ENCODE measurements at places on chromosomes 16 and 17.

- no peak for DNase-seq
Observed at GRCh38 chr16:71966932-71967331, 33.3 kb downstream of the PKD1L3 start.

DNA sequence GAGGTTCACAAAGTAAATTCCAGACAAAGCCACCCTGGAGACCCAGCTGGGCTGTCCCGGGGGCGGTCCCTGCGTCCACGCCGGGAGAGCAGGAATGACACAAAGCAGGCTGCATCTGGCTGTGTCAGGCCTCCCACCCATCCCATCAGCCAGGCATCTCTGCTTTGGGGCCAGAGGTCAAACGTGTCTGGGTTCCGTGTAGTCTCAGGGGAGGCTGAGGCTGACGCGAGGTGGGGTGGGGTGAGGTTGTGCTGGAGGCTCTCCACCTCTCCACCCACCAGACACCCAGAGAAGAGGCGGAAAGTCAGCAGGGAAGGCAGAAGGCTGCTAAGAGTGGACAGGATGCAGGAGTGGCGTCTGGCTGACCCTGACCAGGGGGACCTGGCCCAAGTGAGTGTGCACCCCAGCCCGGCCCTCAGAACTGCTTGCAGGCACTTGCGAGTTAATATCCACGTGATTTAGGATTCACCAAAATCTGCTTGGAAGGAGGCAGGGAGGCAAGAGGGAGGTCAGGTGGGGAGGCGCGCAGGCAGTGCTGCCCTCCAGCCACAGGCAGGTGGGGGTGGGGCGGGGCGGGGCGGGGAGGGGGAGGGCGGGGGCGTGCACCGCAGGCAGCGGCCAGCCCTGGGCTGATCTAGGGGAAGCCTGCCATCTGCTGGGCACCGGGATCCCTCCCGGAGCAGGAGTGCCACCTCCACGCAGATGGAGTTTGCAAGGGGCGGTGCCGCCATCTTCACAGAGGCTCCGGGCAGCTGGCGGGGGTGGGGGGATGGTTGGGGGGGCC lies 44.3 kb downstream of the TBC1D16 start:
- no peak for DNase-seq

GRCh38 chr17:82782657-82783207 lies 30.9 kb downstream of the TBCD start:
- no peak for DNase-seq

DNA sequence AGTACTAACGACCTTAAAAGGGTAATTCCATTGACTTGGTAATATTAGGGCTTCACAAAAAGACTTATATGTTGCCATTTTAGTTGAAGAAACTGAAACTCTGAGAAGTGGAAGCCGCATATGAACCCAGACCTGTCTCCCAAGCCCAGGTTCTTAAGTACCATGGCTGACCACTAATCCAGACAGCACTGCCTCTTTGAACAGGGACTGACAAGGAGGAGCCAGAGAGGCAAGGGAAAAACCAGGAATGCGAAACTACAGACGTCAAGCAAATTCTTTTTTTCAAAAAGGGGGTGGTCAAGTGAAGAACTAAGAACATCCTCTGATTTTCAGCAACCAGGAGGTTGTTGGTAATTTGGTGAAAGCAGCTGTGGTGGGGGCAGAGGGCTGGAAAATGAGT lies 15.2 kb downstream of the CYB5D1 start:
- no peak for DNase-seq

- no peak for DNase-seq
Observed at GRCh38 chr17:21388066-21388465, 11.9 kb downstream of the KCNJ12 start.

DNA sequence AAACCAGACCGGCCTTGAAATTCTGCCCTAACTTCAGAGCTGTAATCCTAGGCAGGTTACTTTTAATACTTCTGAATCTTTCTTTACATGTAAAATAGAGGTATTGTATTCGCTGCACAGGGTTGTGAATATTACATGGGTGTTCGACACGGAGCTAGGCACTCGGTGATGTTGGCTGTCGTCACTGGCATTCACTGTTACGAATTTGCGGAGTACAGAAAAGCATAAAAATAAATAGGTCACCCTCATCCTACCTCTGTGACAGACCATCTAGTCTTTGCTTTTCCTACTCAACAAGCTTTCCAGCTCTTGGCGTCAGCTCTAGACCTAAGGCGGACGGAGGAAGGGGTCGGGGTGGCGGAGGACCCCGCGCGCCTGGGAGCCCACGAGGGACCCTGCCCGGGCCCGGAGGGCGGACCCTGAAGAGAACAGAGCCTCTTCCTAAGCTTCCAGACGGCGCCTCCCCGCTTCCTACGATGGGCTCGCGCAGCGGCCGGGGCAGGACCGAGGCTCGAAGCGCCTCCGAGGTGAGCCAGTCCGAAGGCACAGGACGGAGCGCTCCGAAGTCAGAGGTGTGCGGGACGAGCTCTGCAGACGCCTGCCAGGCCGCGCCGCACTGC lies 879 bp upstream of the SPG7 start:
- DNase-seq = no peak

GRCh38 chr16:84226026-84226425 lies 13.8 kb downstream of the KCNG4 start:
- DNase-seq = no peak

DNA sequence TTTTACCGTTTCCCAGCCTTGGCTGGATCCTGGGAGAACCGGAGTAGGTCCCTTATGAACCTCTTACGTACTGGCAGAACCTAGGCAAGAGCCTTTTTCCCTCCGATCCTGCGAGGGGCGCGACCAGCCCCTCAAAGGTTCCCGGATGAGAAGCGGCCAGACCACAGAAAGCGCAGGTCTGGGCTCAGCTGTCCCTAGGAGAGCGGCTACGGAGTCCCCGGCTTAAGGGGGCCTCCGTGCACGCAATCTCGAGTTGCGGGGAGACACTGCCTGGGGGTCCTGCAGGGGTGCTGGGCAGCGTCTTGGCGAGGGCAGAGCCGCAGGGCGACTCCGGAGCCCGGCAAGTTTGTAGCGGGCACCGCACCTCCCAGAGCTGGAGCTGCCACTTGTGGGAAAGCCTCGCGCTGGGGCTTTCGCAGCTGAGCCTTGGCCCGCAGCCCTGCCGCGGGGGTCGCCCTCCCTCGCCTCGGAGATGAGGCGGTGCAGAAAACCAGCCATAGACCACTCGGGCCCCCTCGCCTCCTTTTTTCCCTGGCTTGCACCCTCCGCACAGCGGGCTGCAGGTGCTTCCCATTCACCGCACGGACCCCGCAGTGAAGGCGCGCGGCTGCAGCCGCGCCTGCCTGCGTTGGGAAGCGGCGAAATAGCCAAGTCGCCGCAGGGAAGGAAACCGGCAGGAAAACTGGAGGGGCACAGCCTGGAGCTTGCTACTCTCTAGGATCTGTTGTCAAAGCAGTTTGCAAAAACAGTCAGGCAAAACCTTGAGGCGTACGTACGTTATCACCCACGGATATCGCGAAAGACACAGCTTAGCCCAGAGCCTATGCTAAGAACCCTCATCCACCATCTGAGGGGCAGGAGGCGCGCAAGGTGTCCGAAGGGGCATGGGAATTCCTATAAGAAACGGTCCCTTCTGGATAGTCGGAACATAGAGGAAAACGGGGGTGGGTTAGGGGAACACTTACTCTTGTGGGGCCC lies 834 bp downstream of the CDH8 start:
- DNase-seq = no peak

GRCh38 chr17:4949321-4950074 lies 1.2 kb upstream of the PFN1 start:
- no peak for DNase-seq

- DNase-seq = no peak
Observed at GRCh38 chr16:20866801-20867200, 33.4 kb downstream of the DCUN1D3 start.

DNA sequence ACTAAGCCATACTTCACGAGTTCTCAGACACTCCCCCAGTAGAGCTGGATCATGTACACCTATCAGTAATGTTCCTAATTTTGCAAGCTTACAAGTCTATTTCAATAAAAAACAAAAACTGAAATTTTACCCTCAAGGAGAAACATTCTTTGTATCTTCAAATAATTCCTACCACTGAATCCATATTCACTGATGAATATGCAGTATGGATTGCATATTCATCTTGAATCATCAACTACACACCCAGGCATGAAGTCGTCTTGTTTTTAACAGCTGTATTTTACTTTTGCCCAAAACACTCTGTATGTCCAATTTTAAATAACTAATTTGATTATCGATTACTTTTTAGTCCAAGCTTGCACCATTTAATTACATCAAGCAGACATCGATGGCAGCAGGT lies 31.8 kb downstream of the ZDHHC7 start:
- DNase-seq = no peak

GRCh38 chr16:68105611-68106010 lies 20.4 kb downstream of the NFATC3 start:
- DNase-seq = no peak

GRCh38 chr17:72128039-72128438 lies 7.2 kb downstream of the SOX9 start:
- DNase-seq = no peak

- DNase-seq = no peak
Observed at GRCh38 chr16:85607796-85608514, 5.2 kb upstream of the GSE1 start.

DNA sequence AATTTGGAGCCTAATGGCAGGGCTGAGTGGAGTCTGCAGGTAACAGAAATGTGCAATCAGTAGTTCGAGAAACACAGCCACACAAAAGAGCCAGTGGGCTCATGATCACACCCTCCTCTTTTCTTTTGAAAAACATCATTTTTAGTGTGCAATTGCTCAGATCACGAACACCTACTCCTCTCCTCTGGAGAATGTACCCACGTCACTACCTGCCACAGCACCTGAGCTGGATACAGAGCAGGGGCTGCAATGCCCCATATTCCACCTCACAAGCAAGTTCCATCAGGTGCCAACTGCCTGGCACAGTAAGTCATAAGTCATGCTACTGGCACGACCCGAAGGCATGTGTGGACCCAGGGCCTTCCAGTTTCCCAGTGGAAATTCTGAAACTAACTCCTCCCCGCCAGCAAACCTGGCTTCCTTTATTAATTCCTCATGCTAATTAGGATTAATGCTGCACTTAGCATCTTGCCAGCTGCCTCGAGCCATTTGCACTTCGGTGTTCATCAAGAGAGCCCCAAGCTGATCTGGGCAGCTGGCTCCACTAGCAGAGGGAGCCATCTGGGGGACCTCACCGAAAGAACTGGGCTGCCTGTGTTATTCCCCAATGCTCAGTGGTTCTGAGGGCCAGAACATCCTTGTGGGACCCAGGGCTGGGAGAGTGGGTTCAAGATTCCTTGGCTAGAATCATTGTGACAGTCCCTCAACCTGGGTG lies 2.4 kb downstream of the CACNG4 start:
- no peak for DNase-seq

DNA sequence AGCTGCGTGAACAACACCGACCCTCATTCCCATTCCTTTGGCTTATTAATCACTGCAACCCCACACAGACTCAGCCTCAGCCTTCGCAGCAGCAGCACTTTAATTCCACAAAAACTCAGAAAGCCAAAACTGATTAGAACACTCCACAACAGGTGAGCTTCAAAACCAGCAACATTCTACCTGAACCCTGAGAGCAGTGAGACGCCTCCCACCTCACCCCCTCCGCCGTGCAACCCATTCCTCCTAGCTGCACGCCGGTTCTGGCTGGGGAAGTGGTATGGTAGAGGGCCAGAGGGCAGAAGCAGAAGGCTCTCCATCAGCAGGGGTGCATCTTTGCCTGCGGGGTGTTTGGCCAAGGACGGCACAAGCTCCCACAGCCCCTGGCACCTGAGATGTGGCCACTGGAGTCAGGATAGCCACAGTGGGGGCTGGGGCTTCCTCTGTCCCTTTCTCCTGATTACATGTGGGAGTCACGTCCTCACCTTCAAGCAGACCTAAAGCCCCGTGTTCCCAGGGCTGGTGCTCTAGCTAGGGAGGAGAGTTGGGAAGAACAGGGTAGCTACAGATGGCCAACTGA lies 1.6 kb downstream of the BORCS6 start:
- no peak for DNase-seq

DNA sequence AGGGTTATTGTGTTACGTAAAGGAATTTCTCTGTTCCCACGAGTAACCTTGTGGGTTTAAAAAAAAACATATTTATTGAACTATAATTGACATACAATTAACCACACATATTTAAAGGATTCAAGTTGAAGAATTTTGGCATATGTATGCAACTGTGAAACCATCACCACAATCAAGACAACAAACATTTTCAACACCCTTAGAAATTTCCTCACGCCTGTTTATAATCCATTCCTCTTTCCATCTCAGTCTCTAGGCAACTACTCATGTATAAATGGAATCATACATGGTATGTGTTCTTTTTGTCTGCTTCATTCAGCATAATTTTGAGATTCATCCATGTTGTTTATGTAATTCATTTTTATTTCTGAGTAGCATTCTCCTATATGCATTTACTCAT lies 104.0 kb downstream of the MRTFB start:
- DNase-seq = no peak

- DNase-seq = no peak
Observed at GRCh38 chr16:70652322-70652721, 6.0 kb downstream of the IL34 start.

DNA sequence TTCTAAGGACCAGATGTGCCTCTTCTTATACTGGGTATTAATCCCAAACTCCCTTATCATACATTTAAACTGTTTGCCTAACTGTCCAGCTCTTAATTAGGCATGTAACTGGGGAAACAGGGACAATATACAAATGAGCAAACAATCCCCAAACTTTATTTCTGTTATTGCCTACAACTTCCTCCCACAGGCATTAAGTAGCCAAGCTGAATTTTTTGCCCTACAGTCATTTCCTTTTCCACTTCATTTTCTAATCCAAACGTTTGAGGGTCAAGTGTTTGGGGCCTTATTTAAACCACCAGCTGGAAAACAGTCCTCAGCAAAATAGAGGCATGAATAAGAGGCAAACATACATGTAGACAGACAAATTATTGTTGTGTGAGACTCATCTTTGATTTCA lies 77.4 kb upstream of the CCL2 start:
- no peak for DNase-seq

DNA sequence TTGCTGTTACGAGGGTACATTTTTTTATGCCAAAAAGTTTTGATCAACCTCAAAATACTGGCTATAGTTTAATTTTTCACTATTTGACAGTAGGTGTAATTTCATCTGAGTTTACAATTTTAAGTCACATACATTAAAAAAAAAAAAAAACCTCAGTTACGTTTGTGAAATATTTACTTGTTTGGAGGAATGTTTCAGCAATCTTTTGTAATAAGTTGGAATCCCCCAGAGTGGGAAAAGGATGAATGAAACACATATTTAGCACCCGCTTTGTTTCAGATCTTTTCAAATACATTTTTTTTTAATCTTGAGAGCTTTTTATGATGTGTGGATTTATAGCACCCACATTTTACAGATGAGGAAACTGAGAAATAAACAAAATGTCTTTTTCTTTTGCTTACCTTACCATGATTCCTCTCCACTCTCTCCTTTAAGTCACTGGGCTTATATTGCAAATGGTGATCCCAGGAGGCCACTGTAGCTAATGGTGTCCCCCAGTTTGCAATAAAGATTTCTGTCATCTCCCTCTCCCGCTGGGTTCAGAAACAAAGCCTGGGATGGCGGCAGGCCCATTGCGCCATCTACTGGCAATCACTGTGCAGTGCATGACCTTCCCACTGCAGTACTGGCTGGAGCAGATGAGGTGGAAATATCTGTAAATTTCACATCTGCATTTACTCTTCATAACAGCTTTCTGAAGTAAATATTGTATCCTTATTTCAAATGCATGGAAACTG lies 27.7 kb downstream of the TBC1D3B start:
- no peak for DNase-seq
